NCI-H526 treated with DMSO at 0.1 percent for 48 hours (cell line): ENCODE measurements at places on chromosomes 4 and X.

DNA sequence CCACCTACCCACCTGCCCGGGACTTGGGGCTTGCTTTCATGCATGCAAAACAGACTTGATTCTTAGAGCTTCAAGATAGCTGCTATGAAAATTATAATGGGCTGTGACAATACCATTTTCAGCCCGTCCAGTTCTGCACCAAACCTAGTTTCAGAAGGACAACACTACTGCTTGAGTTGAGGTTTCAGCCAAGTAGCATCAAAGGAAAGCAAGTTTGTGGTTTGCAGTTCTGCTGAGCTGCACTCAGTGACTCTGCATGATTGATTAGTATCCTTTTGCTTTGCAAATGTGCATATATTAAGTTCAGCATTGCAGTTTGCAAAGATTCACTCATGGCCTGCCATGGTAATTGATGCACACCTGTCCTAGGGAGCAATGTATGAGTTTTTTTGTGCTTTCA, 442.7 kb downstream of the RPA4 start:
- DNase-seq, result peak; percentile 30

- DNase-seq, result no peak
Measured at GRCh38 chr4:137635108-137635507, 102.8 kb upstream of the PCDH18 start.

GRCh38 chr4:39976945-39977488, 694 bp downstream of the PDS5A start:
- DNase-seq, result peak; percentile 12

GRCh38 chrX:38183596-38183995, 37.1 kb downstream of the SRPX start:
- DNase-seq, result no peak

- DNase-seq, result peak; percentile 49
Measured at GRCh38 chr4:74444891-74445642, at the start of gene AREG. Gene AREG, plus strand, starts transcription at chr4:74445136. Its CDS starts 210 bp downstream, at chr4:74445346.

DNA sequence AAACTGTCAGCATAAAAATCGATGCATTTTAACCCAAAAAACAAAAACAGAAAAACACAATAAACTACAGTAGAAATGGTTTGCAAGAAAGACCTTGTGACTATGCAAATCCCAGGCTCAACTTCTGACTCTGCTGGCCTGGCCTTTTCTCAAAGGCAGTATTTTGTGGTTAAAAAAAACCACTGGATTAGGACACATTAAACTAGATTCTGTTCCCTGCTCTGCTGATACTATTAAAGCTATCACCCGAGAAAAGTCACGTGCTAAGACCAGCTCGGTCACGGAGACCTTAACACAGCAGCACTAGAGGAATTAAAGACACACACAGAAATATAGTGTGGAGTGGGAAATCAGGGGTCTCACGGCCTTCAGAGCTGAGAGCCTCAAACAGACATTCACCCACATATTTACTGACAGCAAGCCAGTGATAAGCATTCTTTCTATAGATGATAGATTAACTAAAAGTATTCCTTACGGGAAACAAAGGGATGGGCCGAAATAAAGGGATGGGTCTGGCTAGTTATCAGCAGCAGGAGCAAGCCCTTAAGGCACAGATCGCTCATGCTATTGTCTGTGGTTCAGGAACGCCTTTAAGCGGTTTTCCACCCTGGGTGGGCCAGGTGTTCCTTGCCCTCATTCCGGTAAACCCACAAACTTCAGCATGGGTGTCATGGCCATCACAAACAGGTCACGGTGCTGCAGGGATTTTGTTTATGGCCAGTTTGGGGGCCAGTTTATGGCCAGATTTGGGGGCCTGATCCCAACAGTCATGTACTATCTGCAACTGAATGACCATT, 16.1 kb downstream of the CBR4 start:
- no peak for DNase-seq

- DNase-seq, result peak; percentile 4
Measured at GRCh38 chr4:45442466-45442865, 681.4 kb downstream of the GABRG1 start.

- DNase-seq, result no peak
Measured at GRCh38 chr4:6929812-6930464, 20.3 kb downstream of the TBC1D14 start.

- DNase-seq, result no peak
Measured at GRCh38 chrX:69995362-69996112, 54.2 kb downstream of the AWAT2 start.

DNA sequence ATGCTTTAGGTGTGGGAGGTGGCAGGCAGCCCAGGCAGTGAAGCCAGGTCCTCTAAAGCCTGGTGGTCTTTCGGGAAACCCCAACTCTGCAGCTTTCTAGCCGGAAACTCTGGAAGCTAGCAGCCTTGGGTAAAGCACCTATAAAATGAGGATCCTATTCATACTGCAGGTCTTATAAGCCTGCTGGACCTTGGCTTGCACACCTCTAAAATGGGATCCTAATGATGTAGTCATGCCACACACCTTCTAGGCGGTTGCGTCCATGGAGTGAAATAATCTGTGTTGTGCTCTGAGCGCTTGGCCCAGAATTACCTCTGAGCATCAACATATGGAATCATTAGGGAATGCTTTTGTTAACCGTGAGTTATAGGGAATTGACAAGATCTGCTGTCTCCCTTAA, 36.0 kb upstream of the STS start:
- no peak for DNase-seq

DNA sequence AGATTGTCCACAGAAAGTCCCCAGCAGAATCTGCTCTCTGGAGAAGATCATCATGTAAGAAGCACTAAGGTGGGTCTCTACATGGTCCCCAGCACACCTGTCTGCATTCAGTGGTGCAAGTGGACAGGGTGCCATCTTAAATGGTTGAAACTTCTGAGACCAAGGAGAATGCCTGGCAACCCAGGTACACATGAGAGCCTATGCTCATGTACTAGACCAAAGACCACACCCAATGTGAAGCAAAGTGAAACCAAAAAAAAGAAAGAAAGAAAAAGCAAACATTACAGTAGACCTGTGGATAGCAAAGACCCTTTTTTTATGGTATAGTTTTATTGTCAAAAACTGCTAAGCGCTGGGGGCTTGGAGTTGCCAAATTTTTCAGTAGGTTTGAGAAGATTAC, 15.0 kb downstream of the CD40LG start:
- DNase-seq, result no peak

DNA sequence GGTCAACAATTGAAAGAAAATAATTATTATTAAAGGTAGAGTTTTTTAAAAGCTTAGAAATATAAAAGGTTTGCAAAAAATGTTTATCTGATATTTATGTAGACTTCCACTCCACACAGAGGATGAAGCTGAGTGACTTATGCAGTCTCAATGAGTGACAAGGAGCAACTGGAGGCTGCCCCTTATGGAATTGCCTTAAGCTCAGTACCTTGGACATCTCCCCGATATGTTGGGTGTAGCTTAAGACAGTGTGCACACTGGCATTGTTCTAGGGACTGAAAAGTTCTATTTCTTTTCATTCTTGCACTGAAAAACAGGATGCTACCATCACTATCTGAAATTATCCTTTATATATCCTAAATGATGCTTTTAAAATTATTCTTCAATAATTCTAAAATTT, 292.1 kb downstream of the PRDM5 start:
- no peak for DNase-seq

DNA sequence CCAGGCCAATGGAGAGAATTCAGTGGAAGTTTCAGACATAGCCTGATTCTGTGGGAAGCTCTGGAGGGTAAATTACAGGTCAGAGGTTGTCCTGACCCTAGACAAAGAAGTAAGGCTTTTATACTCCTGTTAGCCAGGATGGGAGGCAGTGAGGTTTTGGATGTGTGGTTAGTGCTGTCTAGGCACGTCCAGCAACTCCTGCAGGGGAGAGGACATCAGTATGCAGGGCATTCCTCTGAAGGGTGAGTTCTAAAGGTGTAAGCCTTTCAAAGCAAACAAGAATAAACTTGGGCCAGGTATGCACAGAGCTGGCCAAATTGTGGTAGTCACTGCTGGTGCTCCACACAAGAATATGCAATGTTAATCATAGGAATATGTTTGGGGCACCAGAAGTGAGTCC, 562.5 kb downstream of the CCSER1 start:
- no peak for DNase-seq

DNA sequence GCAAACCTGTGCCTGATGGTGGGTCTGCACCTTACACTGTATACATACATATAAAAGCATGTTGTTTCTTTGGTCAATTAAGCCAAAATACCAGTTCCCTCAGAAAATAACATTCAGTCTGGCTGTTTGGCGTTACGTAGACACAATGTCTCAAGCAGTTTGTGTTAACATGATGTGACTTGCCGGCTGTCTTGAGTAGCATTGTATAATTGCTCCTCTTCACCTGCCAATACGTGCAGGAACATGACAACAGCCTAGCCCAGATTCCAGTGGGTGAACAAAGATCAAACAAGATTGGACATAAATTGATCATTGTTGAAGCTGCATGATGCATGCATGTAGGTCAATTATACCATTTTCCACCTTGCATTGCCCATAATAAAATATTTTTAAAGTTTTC, 102.3 kb downstream of the F11 start:
- DNase-seq, result no peak

- peak; percentile 12 for DNase-seq
Measured at GRCh38 chr4:4685810-4686795, 144.3 kb upstream of the STX18 start.

DNA sequence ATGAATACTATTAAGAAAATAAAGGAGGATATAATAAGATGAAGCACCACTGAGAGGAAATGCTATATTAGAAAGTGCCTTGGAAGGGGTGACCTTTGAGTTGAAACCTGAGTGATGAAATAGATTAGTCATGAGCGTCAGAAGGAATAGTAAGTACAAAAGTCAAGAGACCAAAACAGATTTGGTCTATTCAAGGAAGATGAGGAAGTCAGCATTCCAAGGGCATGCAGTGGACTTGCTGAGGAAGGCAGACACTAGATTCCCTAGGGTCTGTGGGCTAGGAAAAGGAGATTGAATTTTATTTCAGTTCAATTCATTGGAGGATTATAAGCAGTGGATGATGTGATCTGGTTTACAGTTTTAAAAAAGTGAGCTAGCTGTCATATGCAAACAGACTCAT, 73.0 kb upstream of the WDFY3 start:
- DNase-seq, result no peak

- peak; percentile 49 for DNase-seq
Measured at GRCh38 chr4:183099537-183100297, 660 bp downstream of the WWC2 start.

DNA sequence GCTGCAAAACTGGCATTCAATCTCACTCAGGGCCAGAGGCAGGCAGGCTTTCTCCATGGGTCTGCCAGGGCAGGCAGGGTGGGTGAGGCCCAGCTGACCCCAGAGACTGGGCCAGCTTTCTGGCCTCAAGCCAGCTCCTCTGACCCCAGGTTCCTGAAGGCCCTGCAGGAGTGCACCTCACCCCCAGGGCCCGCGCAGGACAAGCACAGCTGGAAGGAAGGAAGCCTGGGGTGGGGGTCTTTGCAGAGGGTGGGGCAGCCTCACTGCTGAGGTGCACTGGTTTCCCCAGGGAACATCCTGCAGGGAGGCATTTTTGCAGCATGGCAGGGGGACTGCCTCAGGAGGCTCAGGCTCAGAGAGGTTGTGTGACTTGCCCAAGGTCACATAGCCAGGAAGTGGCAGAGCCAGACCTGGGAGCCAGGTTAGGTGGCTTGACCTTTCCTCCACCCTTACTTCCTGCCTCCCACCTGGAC, 31.5 kb upstream of the AFAP1 start:
- no peak for DNase-seq

DNA sequence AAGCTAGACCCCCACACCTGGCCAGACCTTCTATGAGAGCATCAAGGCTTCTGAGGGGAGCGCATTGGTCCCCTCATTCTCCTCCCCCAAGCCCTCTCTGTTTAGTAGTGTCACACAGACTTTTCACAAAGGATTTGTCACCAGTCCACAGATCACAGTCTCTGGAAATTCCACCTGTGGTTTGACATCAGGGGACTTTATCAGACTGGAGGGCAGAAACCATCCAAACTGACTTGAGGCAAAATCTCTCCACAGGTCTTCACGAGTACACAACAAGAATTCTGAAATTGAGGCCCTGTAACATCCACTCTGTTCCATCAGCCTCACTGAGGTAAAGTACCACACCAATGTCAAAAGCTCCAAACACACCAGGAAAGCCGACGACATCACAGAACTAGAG, 112.5 kb downstream of the SH3KBP1 start:
- DNase-seq, result no peak

GRCh38 chr4:98406819-98407218, 145.6 kb downstream of the RAP1GDS1 start:
- no peak for DNase-seq

DNA sequence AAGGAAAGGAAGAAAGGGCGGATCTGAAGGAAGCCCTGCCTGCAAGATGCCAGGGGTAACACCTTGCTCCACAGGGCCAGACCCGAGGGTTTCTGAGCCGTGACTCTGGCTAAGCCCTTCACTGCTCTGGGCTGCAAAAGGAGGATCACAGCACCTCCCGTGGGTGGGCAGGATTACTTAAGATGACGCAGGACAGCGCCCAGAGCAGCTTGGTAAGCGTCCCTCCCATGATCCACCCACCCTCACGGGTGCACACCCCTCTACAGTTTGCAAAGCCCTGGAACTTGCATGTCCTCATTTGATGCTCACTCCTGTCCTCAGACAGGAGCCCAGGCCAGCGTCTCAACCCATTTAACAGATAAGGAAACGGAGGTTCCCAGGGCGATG, 64.9 kb downstream of the CRMP1 start:
- DNase-seq, result no peak

GRCh38 chrX:45428831-45429230, 228.2 kb upstream of the DIPK2B start:
- DNase-seq, result no peak

DNA sequence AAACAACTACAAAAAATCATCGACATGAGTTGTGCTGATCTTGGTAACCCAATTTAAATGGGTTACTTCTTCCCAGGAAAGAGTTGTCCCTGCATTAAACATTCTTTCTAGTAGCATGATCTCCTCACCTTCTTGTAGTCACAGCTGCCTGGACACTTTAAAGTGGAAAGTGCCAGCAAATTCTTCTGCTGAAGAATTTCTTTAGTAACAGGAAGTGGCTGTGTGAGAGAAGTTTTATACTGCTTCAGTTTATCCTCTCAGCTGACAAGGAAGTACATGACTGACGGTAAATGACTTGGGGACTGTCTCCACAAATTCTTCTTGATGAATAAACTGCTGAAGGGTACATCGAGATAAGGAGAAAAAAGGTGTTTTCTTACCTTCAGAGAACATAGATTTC, 18.2 kb upstream of the TNIP3 start:
- no peak for DNase-seq

DNA sequence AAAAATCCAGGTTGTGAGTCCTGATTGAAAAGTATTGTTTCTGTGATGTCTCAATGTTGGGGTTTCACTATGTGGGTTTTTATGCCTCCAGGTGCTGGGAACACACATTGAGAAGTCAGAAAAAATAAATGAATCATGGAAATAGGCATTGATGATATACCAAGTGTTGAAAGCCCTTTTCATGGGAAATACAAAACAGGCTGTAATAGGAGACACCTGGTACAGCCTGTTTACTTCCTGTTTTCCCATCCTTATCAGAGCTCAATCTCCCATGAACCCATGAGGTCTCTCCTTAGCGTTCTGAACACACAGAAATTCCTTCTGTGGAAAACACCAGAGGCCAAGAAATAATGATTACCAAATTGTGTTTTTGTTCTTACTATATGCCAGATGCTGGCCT, 106.3 kb upstream of the BOD1L1 start:
- no peak for DNase-seq
